ENCODE measurements at places on chromosomes 12 and 14. TPM values are rescaled to one million over a fixed set of nuclear protein-coding genes. Genes with fewer than 3 reads are reported as not detected.

Gene CD163
- total RNA-seq: 0.64 TPM

DNA sequence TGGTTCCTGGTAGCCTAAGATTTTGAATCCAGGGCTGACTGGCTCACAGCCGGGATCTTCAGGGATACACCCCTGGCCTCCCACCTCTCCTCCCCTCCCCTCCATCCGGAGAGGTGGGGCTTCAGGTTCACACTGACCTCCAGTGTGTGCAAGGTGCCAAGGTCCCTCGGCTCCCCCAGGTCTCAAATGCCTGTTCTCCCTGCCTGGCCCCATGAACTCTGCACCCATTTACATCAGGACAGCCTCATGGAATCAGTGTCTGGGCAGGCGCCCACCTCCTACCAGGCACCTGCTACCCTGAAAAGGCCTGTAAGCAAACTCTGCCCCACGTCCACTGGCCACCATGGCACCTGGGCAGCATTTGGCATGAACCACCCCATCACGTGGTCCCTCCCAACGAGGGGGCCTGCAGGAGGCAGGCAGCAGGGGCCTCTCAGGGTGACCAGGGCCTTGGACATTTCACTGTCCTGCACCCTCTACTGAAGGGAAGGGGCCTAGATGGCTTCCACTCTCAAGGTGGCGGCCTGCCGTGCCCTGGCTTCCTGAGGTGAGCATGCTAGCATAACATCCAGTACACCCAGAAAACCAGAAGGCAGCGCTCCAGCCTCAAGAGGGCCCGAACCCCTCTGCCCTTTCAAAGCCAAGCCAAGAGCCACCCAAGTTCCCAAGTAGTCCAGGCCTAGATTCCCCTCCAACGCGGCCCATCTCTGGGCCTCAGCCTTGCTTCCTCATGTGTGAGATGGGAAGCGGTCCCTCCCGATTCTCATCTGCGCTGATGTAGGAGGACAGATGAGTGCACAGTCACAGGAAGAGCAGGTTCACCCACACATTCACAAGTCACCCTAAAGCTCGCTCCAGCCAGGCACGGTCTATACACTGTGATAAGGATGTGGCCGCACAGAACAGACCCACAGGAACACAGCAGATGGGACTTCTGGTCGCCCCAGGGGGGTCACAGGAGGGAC lies 37.3 kb downstream of the CCDC85C start:
- no peak for DNase-seq

- no peak for DNase-seq
These were observed 4.4 kb downstream of the KMT2D start for GRCh38 chr12:49055978-49056754.

GRCh38 chr12:121334513-121335343 lies 17.5 kb downstream of the ANAPC5 start:
- DNase-seq: no peak

DNA sequence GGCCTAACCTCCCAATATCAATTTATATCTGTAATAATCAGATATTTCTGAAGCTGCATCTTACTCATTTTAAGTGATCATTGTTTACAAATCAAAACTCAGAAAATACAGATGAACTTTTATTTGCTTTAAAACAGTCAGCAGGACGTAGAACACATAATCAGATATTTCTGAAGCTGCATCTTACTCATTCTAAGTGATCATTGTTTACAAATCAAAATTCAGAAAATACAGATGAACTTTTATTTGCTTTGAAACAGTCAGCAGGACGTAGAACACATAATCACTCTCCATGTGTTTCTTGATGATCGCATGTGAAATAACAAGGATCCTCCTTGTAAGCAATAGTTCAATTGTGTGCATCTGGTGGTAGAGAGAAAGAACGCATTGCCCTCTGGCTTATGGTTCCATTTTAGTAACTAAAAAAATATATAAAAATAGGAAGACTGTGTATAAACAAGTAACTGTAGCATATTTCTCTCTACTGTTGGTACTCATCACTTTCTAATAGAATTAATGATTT lies 15.0 kb upstream of the TMTC2 start:
- no peak for DNase-seq

Gene TSPAN31
- total RNA-seq: 17.5 TPM

DNA sequence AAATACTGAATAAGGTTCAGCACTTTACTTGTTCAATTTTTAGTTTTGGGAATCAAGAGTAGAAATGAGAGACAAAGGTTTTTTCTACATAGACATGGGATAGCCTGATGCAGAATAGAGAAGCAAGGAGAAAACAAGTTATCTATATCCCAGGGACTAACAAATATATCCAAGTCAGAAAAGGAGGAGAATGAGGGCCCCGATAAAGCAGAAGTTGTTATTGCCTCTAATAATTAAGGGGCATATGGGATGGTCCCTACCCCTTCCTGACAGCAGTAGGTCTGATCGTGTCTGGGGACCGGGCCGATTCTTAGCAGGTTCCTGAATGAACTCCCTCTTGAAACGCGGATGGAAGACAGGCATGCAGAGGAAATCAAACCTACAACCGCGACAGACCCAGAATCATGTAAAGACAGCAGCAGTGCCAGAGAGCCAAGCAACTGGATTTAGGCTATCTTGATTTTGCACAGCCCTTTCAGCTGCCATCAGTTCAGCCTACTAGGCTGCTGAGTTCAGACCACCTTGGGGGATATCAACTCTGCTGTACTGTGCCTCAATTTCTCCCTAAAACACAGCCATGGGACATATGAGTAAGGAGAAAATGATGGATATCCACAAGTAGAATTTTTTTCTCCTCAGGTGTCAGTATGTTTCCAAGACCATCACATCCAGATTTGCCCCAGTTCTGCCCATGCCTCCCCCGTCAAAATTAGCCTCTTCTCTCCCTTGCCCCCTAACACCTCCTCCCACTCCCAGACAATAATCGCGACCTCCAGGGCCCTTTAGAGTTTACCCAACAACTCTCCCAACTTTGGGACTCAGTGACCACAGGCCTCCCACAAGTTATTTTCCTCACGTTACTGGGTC lies 706 bp downstream of the PRMT5 start:
- DNase-seq: no peak

DNA sequence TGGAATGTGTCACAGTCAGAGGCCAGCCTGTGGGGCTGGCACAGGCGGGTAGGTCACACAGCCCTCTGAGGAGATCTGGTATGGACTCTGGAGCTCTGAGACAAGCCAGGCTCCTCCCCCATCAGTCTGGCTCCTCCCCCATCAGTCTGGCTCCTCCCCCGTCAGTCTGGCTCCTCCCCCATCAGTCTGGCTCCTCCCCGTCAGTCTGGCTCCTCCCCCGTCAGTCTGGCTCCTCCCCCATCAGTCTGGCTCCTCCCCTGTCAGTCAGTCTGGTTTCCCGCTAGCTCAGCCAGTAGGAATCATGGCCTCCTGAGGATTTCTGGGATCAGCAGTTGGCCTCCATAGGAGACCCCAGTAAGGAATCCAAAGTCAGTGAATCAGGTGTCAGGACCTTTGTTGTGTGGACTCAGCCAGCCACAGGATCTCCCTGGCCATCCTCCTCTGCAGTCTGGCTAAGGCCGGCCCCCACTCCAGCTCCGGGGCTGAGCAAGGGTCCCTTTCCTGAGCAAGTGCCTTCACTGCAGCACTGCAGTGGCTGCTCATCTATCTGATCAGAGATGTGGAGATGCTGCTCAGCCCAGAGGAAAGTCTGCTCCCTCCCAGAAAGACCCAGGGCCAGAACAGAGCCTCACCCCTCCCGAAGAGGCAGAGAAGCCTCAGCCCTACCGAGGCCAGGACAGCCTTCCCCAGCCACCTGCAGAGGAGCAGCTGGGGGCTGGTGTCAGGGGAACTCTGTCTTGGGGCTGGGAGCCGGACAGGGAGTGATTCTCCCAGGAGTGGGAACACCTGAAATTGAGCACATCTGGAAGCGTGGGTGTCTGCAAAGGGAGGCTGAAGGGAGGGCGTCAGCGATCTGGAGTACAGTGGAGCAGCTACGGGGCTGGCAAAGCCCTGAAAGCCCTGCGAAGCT lies 35.7 kb downstream of the IQSEC3 start:
- DNase-seq: no peak

DNA sequence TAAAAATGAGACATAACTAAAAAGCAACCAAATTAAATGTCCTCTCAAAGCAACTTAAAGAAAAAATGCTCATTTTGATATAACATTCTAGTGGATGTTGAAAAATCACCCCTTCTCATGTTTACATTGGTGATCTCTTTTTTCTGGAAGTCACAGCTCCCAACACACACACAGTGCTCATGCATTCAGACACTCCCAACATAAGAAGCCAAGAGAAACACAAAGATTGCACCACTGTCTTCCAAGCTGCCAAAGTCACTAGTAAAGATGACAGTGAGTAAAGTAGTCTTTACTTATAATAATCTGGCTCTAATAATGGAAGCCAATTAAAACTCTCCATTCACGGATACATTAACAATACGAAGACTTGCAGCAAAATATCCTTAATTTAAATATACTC lies 218.4 kb downstream of the NTF3 start:
- no peak for DNase-seq

Gene CLEC1A
- total RNA-seq: 0.41 TPM

DNA sequence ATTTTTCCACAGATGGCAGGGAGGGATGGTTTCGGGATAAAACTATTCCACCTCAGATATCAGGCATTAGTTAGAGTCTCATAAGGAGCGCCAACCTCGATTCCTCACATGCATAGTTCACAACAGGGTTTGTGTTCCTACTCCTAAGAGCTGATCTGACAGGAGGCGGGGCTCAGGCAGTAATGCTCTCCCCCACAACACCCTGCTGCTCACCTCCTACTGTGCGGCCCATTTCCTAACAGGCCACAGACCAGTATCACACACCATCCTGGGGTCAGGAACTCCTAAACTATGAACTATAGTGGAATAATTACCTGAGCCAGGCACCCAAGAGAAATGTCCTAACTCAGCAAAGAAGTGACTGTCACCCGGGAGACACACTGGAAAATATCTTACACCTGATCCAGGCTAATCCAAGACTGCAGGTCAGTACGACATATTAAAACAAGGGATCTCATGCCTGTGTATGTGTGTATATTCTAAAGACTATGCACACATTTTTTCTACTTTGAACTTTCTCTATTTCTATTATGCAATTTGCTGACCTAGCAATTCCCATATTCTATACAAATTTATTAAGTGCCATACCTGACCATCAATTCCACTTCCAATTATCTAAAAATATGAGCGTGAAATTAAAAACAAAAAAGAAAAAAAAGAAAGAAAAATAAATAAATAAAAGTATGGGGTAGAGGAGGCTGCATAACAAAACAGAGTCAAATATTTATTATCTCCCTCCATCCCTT lies 4.7 kb downstream of the NAA25 start:
- no peak for DNase-seq
